Aorta (tissue), 5 donors: ENCODE measurements at places on chromosomes 7 and 10. TPM values are rescaled to one million over a fixed set of nuclear protein-coding genes. Genes with fewer than 3 reads are reported as not detected.

- DNase-seq: no peak
These were observed 125.6 kb upstream of the ZNF32 start for GRCh38 chr10:43774234-43774769.

GRCh38 chr7:10022957-10023356 lies 950.7 kb upstream of the PHF14 start:
- DNase-seq: no peak

- no peak for DNase-seq
These were observed 45.7 kb downstream of the IKZF1 start for GRCh38 chr7:50349963-50350944.

- peak; percentile 72 for DNase-seq
These were observed 59.9 kb upstream of the DNAJB6 start for GRCh38 chr7:157276731-157277562.

DNA sequence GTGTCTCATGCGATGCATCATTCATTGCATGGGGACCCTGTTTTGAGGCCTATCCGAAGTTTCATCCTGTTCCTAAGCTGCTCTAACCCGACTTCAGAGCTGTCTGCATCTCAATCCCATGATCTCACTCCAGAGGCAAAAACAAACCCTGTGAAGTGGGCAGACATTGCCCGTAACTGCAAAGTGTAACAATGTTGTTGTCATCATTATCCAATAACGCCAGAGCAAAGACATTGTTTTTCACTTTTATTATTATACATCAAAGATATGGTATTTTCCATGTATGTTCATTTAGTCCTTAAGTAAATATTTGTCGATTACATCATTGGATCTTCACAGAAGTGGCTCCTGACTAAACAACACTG lies 246.7 kb downstream of the KLF6 start:
- no peak for DNase-seq

- DNase-seq: peak; percentile 78
These were observed 5.3 kb downstream of the SRGN start for GRCh38 chr10:69092959-69093850.

DNA sequence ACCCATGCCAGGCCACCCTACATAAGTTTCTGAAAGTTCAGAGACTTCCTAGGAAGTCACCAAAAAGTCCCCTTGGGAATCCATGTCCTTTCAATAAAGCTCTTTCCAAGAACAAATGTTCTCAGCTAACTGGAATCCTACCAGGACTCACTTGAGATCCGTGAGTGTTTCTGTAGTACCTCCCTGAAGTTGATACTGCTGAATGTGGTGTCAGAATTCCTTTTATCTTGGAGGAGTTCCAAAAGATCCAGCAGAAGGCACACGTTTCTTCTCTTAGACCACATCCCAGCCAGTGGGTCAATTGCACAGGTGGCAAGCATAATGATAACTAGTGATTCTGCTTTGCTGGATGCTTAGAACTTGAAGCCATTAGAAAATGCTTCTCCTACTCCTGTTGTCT lies 689.7 kb upstream of the IGFBP3 start:
- DNase-seq: no peak

DNA sequence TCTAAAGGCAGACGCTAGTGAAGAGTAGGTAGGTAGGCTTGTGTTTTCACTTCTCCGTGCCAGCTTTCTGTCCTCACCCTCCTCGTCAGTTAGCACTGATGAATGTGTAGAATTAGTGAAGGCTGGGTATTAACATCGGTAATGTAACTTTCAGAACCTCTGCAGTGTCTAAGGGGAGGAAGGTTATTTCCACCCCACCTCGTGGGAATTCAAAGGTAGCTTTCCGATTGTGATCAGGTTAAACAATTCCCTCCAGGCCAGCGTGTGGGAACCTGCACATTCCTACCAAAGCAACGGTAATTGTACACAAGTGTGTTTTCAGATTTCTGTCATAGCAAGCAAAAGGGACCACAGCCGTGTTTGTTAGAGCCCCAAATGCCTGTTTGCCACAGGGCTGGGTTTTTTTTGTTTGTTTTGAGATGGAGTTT lies 405.0 kb upstream of the GALNT17 start:
- DNase-seq: no peak

DNA sequence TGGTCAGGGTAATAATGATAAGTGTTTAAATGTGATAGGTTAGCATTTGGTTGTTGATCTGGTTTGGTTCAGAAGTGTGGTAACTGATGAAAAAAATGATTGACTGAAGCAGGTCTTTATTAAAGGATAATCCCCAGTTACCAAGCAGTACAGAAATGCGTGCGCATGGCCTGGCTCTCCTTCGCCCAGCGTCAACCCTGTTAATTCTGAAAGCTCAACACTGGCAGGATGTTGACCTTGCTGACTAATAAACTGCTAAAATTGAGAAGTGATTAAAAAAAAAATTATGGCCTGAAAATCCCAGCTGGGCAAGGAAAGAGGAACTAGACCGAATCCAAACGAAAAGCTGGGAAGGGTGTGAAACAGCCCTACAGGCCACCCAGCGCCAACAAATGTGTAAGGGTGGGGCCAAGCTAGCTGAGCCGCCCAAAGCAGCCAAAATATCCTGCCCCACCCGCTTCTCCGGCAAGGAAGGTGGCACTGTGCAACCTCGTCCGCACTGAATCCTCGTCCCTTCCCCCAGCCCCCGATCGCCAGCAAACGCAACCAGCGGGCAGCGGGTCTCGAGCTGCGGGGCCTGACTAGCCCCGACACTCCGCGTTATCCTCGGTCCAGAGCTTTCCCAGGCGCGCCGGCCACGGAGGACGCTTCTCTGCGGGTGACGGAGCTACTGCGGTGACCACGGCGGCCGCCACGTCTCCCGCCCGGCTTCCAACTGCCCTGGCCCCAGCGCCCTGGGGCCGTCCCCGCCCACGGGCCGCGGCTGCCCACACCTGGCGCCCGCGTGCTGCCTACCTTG lies 561 bp downstream of the SHTN1 start:
- peak; percentile 75 for DNase-seq

DNA sequence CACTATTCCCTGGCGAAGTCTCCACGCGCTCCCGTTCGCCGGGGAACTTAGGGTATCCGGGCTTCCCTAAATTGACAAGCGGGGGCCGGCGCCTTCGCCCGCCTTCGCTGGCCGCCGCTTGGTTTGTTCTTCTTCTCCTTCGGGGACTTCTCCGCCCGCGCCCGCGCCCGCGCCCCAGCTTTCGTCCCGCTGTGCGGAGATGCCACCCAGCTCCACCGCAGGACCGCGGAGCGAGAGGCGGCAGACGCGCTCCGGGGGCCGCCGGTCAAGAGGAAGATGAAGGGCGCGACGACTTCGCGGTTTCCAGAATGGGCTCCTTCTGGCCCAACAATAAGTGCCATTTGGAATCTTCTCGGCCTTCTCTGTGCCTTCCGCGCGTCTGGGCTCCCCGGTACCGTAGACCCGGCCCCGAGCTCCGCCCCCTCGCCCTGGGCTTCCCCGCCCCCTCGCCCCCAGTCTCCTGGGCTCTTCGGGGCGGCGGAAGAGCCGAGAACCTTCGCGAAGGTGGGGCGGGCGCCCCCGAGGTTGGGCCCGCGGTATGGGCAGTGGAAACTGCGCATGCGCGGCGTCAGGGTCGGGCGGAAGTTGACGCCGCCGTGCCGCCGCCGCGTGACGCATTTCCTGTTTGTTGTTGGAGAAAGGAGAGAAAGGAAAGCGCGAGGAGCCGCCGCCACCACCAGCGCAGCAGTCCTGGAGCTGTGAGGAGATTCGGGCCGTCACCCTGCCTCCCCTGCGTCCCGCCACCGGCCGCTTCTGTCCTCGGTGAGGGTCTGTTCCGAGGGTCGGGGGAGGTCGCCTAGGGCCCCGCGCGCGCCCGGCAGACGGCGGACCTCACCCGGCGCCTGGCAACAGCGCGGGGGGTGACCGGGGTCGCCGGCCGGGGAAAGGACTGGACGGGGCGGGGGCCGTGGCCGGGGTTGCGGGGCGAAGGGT lies at the start of gene DNAJB6:
DNAJB6 (plus strand) TSS at position 622 of the 933 bp plus-strand sequence. CDS start 21,569 bp downstream, outside the sequence.
- peak; percentile 97 for DNase-seq

DNA sequence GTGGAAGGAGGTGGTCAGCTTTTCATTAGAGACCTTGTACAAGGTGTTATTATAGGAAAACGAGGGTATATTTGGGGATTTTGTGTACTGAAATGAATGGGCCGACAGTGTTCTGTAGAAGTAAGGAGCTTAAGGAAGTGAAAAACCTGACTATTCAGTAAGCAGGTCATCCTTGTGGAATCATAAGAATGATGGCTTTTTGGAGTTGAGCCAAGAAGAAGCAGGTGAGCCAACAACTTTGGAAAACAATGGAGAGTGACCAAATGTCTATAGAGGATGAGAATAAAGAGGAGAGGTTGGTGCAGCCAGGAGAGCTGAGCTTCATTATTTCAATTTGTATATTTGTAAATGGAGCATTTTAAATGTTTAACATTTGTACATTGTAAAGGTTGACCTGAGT lies 595.7 kb downstream of the CCSER2 start:
- DNase-seq: no peak

DNA sequence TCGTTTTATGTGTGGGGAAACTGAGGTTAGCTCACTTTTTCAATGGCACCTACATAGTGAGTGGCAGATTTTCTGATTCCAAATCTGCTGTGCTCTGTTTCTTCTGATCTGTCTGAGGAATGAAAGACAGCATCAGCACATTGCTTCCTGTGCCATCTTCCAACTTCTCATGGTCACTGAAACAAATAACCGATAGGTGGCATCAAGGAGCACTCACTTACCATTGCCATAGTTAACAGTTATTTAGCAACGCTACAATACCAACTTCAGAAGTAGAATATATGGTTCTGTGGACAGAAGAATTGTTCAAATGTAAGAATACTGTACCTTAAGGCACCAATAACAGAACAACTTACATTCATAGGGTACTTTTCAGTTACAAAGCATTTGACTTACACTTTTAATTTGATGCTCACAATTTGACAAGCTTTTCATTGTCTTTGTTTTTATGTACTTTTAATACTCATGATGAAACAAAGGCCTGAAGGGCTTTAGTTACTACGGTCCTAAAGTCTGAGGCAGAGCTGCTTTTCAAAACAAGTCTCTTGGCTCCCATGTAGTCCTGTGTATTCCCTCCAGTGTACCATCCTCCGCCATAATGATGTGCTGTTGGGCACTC lies 228.9 kb upstream of the TCF7L2 start:
- no peak for DNase-seq

GRCh38 chr7:100049441-100050291 lies at the start of gene ZSCAN21:
Gene ZSCAN21, plus strand, starts transcription at chr7:100049774. Its CDS starts 7,233 bp downstream, at chr7:100057007.
- DNase-seq: peak; percentile 97

GRCh38 chr7:2825559-2826227 lies 18.4 kb downstream of the GNA12 start:
- DNase-seq: no peak

DNA sequence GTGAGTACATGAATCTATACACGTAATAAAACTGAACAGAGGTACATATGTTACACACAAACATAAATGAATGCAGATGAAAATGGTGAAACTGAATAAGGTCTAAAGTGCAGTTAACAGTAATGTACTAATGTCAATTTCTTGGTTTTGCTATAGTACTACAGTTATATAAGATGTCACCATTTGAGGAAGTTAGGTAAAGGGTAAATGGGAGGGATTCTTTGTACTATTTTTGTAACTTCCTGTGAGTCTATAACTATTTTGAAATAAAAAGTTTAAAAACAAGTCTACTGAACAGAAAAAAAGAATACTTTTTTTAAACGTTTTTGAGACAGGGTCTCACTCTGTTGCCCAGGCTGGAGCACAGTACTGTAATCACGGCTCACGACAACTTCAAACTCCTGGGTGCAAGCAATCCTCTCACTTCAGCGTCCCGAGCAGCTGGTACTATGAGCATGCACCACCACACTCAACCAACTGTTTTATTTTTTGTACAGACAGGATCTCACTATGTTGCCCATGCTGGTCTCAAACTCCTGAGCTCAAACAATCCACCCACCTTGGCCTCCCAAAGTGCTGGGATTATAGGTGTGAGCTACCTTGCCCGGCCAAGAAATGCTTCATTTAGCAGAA lies 71.5 kb downstream of the WAPL start:
- no peak for DNase-seq

GRCh38 chr10:70114902-70115301 lies 17.7 kb downstream of the AIFM2 start:
- no peak for DNase-seq

DNA sequence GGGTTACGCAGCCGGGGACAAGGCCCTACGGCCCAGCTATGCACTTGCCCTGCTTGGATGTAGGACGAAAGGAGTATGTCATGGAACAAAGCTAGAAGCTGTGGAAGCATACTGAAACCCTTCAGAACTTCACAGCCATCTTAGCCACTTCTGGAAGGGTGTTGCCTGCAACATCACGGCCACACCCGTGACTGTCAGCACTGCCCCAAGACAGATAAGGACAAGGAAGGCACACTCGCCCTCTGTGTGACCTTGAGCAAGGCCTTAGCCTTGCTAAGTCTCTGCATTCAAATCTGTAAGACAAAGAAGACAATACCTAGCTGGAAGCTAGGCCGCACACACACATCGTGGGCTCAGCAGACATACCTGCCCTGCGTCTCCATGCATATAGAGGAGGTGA lies 352.5 kb upstream of the MGMT start:
- no peak for DNase-seq

GRCh38 chr7:53245721-53246120 lies 210.3 kb downstream of the POM121L12 start:
- no peak for DNase-seq

DNA sequence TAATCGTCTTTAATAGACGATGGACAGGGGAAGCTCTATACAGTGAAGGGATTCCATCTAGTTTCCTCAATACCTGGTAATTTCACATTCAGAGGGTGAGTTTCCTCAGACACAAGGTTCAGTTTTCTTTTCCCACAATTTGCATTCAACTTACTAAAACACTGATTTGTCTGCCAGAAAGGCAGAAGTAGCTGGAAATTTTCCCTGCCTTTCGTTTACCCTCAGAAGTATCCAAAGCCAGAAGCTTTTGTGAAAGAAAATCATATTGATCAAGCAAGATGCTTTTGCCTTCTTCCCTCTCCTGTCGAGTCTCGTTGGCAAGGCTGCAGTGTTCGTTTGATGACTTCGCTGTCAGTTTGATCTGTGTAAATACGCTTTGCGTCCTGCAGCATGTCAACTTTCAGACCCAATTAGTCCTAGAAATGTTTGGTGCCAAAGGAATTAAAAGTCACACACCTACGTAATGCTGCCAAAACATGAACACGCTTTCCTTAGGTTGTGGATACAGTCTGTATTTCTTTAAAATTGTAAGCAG lies 631.9 kb upstream of the FOXK1 start:
- no peak for DNase-seq

Gene CYP3A5
- 3.4 TPM for total RNA-seq

Gene RNF32
- total RNA-seq: 0.72 TPM

Gene PRLHR
- total RNA-seq: not detected

Gene CPA2
- total RNA-seq: 1.0 TPM

Gene AGMO
- total RNA-seq: 1.3 TPM

Gene PNLIPRP1
- 0.94 TPM for total RNA-seq

Gene TWNK
- 5.7 TPM for total RNA-seq

Gene GIMAP8
- 41.4 TPM for total RNA-seq

Gene TCERG1L
- not detected for total RNA-seq

Gene CNOT4
- total RNA-seq: 35.9 TPM

Gene DKK1
- 0.96 TPM for total RNA-seq

Gene ANXA8L1
- not detected for total RNA-seq

Gene CYP2C19
- not detected for total RNA-seq

Gene OR13A1
- not detected for total RNA-seq

Gene HTRA1
- 261 TPM for total RNA-seq

Gene CCDC3
- total RNA-seq: 166 TPM

Gene C10orf71
- total RNA-seq: 0.09 TPM
